ENCODE measurements at places on chromosomes 2 and 18. TPM values are rescaled to one million over a fixed set of nuclear protein-coding genes. Genes with fewer than 3 reads are reported as not detected.

ASB18 gene
- not detected for total RNA-seq

DNA sequence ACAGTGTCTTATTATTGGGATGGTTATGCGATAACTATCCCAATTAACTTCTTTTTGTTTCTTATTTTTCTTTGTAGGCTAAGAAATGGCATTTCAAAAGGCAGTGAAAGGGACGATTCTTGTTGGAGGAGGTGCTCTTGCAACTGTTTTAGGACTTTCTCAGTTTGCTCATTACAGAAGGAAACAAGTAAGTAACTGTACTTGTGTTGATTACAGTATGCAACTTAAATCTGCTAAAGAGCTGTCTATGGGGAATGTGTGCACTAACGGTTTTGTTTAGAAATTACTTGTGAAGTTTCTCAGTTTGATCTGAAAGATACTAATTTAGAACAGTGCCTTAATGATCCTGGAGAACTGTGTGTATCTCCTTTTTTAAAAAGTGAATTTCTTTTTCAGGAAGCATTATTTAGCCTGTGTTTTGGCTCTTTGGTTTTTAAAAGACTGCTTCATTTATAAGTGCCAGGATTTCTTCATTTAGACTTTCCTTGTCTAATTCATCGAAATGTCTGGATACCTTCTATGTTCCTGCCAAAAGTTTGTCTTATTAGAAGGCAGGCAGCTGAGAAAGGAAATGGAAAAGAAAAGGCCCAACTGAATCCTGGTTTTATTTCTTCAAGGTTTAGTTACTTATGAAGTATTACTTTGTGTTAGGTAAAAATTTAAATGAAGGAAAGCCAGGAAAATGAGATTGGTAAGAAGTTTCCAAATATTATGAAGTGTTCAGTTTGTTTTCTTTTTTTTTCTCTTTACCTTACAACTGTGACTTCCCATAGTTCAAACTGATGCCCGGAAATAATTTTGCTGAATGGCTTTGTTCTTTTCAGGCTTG is 40.1 kb downstream of the GPD2 start:
- no peak for DNase-seq

- DNase-seq, result no peak
Measured at GRCh38 chr18:61199171-61199848, 133.9 kb upstream of the CDH20 start.

GPR35 gene
- 11.0 TPM for total RNA-seq

- DNase-seq, result no peak
Measured at GRCh38 chr2:211174631-211175030, 618.2 kb downstream of the CPS1 start.

- DNase-seq, result no peak
Measured at GRCh38 chr2:145569108-145569507, 1049.2 kb upstream of the ZEB2 start.

DNA sequence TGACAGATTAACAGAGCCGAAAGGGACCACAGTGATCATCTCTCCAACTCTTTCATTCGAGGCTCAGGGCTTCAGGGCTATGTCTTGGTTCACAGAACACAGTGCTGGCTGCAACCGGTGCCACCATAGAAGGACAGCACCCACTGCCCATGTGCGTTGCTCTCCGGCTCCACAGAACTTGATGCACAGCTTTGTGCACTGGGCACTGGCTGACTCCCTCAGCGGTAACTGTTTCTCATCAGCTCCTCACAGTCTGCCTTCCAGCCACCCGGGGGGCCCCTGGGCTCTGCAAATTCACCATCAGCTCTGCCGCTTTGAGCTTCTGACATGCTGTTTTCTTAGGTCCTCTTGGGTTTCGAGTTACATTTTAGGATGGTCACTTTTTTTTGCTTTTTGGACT is 124.3 kb upstream of the RAB12 start:
- no peak for DNase-seq

MATN3 gene
- not detected for total RNA-seq

VAMP8 gene
- total RNA-seq, result 105 TPM

GRCh38 chr2:219171231-219171651 is 1.4 kb upstream of the SLC23A3 start:
- DNase-seq, result peak; percentile 58

HJURP gene
- 1.8 TPM for total RNA-seq

INPP5D gene
- 278 TPM for total RNA-seq

RMND5A gene
- total RNA-seq, result 27.6 TPM

PPP1R1C gene
- not detected for total RNA-seq

- DNase-seq, result no peak
Measured at GRCh38 chr2:76256458-76257088, 545.9 kb upstream of the GCFC2 start.

ALLC gene
- not detected for total RNA-seq

DNA sequence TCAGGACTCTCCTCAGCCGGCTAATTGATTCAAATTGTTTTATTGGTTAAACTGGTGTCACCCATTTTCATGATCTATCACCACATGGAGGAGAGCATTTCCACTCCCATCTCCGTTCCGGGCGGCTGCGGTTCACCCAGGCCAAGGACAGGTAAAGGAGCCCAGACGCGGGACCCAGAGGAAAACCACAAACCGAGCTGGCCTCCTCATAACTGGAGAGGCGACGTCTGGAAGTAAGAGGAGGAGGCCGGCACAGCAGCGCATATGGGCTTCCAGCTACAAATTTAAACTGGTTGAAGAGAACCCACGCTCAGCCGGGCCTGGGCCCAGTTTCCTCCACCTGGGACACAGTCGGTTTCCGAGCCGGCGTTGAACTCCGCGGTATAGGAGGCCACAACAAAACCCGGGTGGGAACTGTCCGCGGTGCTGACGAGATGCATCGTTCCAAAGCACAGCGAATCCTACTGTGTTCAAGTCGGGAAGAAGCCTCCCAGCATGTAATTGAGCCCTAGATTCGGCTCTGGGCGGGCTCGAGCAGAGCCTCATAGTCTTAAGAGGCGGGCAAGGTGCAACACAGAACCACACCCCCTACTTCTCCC is 3.0 kb upstream of the SKOR2 start:
- DNase-seq, result no peak

- DNase-seq, result no peak
Measured at GRCh38 chr18:58266291-58266690, 222.3 kb downstream of the NEDD4L start.

- no peak for DNase-seq
Measured at GRCh38 chr2:26616706-26617587, 24.2 kb downstream of the CIB4 start.

GRCh38 chr2:47656715-47657600 is 126.0 kb upstream of the MSH6 start:
- DNase-seq, result no peak

DNA sequence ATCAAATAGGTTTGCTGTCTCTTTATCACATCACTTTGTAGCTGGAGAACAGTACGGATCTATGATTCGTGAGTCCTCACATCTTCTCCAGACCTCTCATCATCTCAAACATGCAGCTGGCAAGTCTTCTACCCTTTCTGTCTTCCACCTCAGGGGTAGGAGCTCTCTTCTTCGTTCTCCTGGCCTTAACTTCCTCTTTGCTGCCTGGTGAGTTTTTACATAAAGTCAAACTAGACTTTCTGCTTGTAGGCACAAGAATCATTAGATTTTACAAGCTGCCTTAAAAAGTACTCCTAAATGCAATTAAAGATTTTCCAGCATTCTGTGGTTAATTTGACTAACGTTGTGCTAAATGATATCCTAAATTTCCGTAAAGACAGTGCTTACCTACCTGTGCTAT is 43.7 kb upstream of the TANK start:
- DNase-seq, result no peak

- DNase-seq, result no peak
Measured at GRCh38 chr2:98702127-98702802, 28.7 kb downstream of the MGAT4A start.

GRCh38 chr2:33110461-33110860 is 163.7 kb downstream of the LTBP1 start:
- DNase-seq, result no peak

DNA sequence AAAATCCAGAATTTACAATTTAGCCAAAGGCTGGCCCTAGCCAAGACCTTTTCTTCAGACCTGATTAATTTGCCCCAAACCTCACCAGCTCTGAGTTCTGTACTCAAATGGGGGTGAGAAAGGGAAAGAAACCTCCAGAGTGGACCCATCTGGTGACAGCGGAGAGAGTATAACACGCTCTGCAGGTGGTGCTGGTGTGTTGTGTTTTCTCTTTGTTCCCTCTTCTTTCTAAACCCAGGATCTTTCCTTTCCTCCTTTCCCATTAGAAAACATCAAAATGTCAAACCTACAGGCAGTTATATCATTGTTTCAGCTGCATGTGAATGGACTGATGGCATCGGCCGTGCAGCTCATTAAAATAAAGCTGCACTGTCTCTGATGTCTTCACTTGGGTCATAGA is 253.2 kb upstream of the SP5 start:
- DNase-seq, result no peak
